ENCODE measurements at places on chromosomes 5 and 9. TPM values are rescaled to one million over a fixed set of nuclear protein-coding genes. Genes with fewer than 3 reads are reported as not detected.
A peak's percentile ranks its signal among the peaks of the same experiment; 100 is the strongest.

Gene FOXD4
- not detected for total RNA-seq

Gene GARIN3
- not detected for total RNA-seq

Gene DMRT3
- not detected for total RNA-seq

Gene ENTREP1
- total RNA-seq, result 0.30 TPM

Gene ASS1
- 1,233 TPM for total RNA-seq

- no peak for DNase-seq
Measured at GRCh38 chr5:102388235-102388634, 92.2 kb upstream of the SLCO4C1 start.

GRCh38 chr5:82376307-82376706, 98.2 kb upstream of the RPS23 start:
- no peak for DNase-seq

- no peak for DNase-seq
Measured at GRCh38 chr9:21317956-21318923, 13.1 kb upstream of the IFNA5 start.

- DNase-seq, result peak; percentile 45
Measured at GRCh38 chr9:20884985-20885593, 146.4 kb downstream of the HACD4 start.

DNA sequence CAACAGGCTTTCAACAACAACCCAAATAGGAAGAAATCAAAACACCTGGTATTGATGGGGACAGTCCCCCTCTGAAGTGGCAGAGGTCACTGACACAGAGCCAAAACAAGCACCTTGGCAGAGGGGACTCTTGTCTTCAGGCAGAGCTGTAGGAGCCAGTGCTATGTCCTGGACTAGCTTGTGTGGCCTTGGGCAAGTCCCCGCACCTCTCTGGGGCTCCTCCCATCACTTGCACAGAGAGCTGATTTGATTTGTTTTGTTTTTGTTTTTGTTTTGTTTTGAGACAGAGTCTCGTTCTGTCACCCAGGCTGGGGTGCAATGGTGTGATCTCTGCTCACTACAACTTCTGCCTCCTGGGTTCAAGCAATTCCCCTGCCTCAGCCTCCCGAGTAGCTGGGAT, 100.8 kb downstream of the C9orf50 start:
- no peak for DNase-seq

GRCh38 chr5:72006361-72006760, 100.9 kb upstream of the MAP1B start:
- no peak for DNase-seq

- no peak for DNase-seq
Measured at GRCh38 chr9:87034841-87035240, 87.5 kb upstream of the GAS1 start.

- no peak for DNase-seq
Measured at GRCh38 chr9:87213948-87214347, 266.6 kb upstream of the GAS1 start.

- no peak for DNase-seq
Measured at GRCh38 chr5:106957336-106957735, 713.4 kb downstream of the EFNA5 start.

DNA sequence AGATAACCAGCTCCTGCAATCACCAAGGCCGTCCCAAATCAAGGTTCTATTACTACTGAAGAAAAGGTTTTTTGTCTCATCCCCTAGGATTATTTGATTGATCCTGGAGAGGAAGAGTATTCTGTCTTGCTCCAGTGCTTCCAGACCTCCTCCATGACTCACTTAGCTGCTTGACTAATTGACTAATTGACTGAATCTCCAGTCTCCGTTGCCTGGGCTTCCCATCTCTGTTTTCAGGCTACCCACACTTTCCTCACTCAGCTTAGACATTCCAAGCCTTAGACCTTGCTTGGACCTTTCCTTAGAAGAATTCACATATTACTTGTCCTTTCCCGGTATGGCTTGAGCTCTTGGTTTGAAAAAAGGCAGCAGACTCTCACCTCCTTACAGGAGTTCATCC, 60.6 kb downstream of the FRMD3 start:
- no peak for DNase-seq

- DNase-seq, result peak; percentile 95
Measured at GRCh38 chr5:68122439-68123328, 92.9 kb upstream of the PIK3R1 start.

DNA sequence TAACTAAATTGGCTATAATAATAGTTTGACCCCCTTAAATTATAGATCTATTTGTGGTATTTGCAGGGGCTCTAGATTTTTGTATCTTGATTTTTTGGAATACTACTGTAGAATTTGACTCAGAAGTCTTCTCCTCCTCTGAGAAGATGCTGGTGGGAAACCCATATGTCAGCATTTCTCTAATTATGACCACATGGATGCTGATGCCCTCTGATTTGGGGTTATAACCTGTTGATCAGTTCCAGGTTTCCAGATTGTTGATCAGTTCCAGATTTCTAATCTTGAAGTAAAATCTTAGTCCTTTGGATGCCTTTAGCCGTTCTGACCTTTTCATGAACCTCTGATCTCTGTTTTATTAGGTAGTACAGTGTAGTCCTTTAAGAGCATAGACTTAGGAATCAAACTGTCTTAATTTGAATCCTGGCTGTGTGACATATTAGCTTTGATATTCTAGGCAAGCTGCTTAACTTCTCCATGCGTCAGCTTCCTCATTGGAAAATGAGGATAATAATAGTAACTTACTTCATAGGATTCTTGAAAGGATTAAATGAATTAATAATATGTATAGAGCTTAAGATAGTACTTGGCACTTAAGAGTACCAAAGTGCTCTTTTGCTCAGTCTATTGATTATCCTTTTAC, 8.1 kb downstream of the FSD1L start:
- no peak for DNase-seq
